Stimulated activated CD8-positive, alpha-beta memory T cell treated with anti-CD3 and anti-CD28 coated beads, Interleukin-4, amount 100 ng/mL, for 1 hour (primary cell): ENCODE measurements at places on chromosomes 2 and 18.

GRCh38 chr2:226215902-226216503, 583.6 kb downstream of the IRS1 start:
- no peak for DNase-seq

GRCh38 chr2:30096451-30096850, 50.4 kb upstream of the YPEL5 start:
- no peak for DNase-seq

- no peak for DNase-seq
Observed at GRCh38 chr2:46023165-46023854, 273.9 kb upstream of the EPAS1 start.

- no peak for DNase-seq
Observed at GRCh38 chr18:38648179-38648578, 1082.6 kb upstream of the CELF4 start.

DNA sequence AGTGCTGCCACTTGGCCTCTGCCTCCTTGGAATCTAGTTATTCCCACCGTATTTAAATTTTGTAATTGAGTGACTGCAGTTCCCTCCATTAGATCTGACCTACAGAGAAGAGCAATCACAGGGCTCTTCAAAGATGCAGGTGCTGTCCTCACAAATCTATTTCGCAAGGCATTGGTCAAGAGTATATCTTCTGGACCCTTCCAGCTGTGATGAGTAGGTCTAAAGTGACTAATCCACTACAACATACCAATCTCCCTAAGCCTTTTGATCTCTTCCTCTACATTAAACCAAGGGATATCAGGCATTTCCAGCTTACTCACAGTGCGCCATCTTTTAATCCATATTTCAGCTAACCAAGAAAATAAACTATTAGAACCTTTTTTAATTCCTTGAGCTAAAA, 65.1 kb upstream of the COL3A1 start:
- no peak for DNase-seq

DNA sequence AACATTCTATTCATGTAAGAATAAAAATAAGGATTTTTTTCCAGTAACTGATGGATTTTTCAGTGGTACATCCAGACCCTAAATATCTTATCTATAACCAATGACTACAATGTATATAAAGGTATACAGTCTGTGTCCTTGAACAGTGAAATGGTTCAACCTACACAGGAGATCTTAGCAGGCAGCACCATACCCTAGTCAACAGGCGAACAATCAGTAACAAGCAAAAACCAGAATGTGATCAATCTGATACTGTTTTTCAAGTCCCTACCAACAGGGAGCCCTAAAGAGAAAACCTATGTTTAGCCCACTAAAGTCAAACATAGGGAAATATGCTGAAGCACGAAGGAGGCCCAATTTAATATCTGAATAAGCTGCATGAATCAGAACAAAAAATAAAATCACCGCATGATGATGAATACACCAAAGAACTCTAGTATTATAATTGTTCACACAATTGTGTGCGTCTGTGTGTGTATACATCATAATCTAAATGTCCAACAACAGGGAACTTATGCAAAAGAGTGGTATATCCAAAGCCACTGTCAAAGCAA, 26.0 kb downstream of the PTPN2 start:
- DNase-seq: no peak
